Stimulated activated CD8-positive, alpha-beta memory T cell treated with anti-CD3 and anti-CD28 coated beads, Interleukin-7, amount 100 ng/mL, for 4 hours (primary cell): ENCODE measurements at places on chromosomes 4 and X.

DNA sequence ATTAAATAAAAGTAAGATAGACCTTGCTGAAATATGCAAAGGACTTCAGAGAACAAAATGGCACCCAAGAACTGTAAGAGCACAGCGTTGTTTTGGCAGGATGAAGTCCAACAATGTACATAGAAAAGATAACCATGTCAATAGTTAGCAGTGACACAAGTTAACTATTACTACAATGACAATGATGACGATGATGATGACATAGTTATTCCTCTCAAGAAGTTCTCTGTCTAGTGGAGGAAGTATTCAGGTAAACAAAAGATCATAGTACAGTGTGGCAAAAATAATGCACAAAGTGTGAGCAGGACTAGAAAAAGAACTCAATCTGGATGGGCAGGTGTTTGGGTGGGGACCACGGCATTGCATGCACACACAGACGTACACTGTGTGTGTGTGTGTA lies 75.3 kb upstream of the STIM2 start:
- no peak for DNase-seq

DNA sequence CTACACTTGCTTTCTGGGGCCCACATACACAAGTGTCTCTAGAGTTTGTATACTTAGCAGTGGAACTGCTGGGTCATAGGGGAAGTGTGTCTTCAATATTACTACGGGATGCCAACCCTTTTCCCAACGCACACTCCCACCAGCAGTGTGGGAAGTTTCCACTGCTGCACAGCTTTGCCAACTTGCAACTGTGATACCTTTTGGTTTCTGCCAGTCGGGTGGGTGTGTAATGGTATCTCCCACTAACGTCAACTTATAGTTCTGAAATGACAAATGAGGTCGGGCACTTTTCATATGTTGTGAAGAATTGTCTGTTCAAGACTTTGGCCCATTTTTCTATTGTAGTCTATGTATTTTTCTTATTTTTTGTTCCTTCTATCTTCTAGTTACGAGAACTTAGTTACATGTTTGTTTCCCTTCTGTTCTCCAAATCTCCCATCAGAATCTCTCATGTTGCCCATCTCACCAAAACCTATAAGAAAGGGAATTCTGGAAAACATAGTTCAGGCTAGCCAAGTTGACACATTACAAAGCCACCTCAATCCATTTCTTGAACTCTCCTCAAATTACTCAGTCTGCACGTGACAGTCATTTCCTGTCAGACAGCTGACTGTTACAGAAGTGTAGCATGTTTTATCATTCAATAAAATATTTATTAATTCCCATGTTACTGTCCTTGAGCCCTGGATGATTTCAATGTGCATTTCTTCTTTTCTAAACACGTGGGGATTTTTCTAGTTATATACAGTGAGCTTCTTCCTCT lies 30.7 kb downstream of the PNMA6E start:
- no peak for DNase-seq

DNA sequence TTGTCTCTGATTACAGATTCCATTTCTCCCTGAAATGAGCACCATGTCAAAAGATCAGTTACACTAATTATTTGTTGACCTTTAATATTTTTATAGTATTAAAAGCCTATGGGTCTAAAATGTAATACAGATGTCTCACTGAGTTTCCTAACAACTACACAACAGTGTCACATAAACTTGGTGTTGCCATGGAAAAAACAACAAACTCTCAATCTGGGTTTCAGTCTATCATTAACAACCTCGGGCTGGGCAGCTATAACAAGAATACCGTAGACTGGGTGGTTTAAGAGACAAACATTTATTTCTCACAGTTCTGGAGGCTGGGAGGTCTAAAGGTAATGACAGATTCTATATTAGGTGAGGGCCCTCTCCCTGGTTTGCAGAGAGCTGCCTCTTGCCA lies 407.1 kb downstream of the HNRNPD start:
- DNase-seq: no peak

DNA sequence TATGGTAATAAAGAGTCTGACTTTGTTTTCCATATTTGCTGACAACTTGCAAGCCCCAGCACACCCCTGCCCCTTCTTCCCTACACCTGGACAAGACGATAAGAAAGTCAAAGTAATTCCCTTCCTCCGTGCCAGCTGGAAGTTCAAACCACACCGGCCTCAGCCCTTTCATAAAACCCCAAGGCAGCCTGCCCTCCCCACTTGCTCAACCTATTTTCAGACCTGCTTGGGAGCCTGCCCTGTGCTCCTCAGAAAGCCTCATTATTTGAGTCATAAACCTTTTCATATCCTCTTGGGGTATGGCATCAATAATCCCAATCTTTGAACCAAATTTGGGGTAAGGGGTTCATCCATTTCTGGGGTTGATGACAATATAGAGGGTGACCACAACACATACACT lies 29.5 kb downstream of the NIPAL1 start:
- DNase-seq: no peak

DNA sequence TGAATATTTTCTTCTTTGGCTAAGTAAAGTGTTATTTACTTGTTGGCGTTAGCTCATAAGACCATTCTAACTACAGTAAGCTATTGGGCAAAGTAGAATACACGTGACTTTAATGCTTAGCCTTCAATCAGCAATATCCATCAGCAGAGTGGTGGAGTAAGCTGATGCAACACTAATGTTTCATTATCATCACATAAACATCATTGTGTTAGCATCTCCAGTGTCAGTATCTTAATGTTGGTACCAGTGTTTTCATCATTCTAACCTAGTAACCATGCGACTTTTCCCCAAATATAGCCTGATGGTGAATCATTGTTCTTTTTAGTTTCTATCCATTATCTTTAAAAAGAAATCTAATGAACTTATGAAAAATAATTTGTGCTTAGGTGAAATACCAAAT lies 48.5 kb downstream of the APOOL start:
- no peak for DNase-seq

- no peak for DNase-seq
These were observed 25.4 kb upstream of the SLAIN2 start for GRCh38 chr4:48315728-48316630.

DNA sequence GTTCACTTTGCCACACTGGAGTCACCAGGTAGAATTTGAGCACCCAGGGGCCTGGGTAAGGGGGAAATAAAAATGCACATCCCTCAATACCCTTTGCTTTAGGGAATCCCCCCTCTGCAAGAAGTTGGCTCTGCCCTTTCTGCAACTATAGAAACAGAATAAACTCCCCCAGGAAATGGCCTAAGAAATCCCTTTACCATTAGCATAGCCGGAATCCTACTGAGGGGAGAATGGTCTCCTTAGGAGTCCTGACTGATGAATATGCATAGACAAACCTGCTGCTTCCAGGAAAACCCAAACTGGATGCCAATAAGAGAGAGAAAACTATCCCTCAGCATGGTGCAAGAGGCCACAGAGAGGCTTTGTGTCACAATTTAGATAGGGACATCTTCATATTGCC lies 11.0 kb downstream of the EFHC2 start:
- no peak for DNase-seq

DNA sequence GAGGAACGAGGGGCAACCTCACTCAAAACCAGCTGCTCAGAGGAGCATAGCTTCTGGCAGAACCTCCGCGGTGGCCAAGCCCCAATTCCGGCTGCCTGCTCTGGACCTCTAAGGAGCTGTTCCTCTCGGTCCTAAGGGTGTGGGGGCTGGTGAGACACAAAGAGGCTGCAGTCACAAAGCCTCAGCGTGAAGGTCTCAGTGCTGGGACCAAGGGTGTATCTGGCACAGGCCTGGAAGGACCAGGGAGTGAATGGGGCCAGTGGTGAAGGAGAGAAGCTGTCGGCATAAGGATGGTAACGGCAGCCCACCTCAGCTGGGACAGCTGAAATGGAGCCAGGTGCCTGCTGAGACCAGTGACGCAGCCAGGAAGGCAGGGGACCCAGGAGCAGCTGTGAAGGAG lies 5.3 kb downstream of the PDE6B start:
- DNase-seq: no peak

DNA sequence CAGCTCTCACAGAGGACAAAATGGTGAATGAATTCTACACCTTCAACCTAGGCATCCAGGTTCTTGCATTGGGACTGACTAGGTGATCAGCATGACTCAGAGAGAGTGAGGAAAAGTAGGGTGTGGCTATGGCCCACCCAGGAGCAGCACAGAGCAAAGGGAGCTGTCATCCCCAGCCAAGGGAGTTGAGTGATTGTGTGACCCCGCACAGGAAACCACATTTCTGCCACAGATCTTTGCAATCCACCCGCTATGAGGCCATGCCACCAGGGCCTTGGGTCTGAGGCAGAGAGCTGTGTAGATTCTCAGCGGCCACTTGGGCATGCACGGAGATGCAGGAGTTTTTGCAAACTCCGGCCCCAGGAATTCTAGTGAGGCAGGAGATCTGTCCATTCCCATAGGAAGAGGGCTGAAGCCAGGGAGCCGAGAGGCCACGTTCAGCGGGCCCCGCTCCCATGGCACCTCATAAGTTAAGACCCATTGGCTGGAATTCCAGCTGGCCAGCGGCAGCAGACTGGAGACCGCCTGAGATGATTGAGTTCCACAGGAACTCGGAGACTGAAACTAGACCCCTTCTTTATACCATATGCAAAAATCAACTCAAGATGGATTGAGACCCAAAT lies 75.9 kb downstream of the NAA11 start:
- no peak for DNase-seq

DNA sequence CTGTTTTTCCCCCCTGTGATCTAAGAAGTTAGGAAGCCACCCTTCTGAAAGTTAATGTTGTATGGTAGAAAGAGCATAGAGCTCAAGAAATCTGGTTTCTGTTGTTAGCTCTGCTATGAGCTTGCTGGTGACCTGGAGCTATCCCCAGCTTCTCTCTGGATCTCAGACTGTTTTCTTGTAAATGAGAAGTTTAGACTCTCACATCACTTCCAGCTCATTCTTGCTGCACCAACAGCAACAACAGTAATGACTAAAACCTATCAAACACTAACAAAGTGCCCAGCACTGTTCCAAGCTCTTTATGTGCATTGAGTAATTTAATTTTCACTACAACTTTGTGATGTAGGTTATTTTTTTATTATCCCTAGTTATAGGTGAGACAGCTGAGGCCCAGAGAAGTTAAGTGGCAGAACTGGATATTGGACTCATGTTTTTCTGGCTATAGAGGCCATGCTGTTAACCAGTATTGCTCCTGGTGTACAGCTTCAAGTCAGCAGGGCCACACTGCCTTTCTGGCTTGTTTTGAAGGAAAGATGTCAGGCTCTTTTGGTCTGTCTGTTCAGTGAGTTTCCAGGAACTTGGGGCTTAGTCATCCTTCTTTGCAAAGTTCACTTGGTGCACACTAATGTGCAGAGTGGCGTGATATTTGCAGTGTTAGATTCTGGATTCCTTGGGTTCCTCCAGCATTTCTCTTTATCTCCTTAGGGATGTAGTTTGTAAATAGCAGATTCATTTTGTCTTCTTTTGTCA lies 27.8 kb upstream of the TMEM164 start:
- DNase-seq: no peak

- DNase-seq: no peak
These were observed 11.5 kb downstream of the IGSF1 start for GRCh38 chrX:131277543-131278136.

DNA sequence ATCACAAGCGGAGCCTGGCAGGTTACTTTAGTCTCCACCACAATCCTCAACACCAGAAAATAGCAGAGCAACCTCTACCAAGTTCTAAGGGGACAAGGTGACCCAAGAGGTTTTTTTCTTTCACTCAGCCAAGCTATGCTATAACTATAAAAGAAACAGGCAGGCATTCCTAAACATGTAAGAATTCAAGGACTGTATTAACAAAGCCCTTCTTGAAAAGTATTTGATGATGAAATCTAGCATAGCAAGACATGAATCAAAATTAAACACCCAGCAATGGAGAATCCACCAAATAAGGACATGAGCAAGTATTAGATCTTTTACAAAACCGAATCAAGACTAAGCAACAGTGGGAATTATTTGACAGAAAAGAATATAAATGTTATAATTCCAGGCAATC lies 25.7 kb upstream of the C1QTNF7 start:
- DNase-seq: no peak

GRCh38 chrX:17164941-17165340 lies 210.1 kb upstream of the NHS start:
- DNase-seq: no peak

- DNase-seq: no peak
These were observed 36.9 kb upstream of the ADGRA3 start for GRCh38 chr4:22552812-22553211.

GRCh38 chrX:15507005-15507404 lies 6.4 kb downstream of the BMX start:
- DNase-seq: no peak

DNA sequence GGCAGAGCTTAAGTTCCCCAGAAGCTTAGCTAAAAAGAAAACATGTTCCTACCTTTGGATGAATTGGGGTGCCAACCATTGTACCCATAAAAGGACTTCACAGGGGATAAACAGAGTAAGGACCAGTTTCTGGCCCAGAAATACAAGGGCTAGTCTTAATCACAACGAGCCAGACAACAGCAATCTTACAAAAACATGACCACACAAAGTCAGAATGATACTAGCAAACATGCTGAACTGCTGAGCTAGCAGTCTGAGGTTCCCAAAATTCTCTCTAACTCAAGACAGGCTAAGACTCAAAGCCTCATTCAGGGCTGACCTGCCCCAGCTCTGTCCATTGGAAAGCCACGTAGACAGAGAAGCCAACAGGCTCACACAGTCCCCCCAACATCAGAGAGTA lies 40.3 kb downstream of the ATP11C start:
- DNase-seq: no peak

- DNase-seq: no peak
These were observed 329.1 kb upstream of the SMIM31 start for GRCh38 chr4:164424846-164425245.

DNA sequence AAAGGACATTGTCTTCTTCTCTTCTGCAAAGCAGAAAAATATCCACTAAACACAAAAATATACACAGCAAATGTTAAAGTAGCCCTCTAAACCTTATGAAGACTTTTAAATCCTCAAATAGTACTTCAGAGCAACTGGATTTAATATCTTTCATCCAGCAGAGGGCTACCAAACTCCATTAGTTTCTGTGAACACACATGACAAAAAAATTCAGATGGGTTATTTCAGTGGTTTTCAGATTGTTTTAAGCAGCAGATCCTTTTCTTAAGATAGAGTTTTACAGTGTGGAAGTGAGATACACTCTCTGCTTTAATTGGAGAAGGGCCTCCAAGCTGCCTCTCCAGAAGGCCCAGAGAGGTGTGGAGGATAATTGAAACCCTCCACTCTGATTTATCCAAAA lies 56.7 kb downstream of the ANK2 start:
- no peak for DNase-seq

DNA sequence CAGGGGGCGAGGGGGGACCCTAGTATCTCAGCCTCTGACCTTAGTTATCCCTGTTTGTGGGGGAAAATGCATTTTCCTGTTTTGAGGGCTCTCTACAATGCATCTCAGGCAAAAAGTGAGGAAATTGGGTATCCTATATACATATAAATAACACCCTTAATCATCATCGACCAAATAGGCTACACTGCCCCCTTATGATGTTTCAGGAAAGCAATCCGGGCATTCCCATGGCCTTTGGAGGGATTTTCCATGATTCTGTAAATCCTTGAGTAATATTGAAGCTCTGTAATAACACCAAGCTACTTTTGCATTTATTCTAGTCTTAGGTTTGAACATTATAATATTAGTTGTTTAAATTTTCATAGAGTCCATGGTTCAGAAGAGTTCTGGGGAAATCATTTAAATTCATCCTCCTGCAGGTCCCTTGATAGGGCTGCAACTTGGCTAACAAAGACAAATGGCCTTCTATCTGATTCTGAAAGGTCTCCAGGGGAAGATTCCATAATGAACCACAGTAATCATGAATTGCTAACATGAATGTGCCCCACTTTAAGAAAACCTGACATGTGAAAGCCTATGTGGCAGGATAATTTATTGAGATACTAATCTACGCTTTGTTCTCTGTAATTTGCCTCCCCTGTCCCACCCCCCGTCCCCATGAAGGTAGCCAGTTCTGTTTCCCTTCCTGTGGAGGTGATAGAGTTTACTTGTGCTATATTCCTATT lies 91.5 kb upstream of the SCOC start:
- no peak for DNase-seq
